ENCODE measurements at places on chromosomes 11 and 22.

GRCh38 chr22:45503050-45503815, 550 bp downstream of the FBLN1 start:
- DNase-seq = no peak

DNA sequence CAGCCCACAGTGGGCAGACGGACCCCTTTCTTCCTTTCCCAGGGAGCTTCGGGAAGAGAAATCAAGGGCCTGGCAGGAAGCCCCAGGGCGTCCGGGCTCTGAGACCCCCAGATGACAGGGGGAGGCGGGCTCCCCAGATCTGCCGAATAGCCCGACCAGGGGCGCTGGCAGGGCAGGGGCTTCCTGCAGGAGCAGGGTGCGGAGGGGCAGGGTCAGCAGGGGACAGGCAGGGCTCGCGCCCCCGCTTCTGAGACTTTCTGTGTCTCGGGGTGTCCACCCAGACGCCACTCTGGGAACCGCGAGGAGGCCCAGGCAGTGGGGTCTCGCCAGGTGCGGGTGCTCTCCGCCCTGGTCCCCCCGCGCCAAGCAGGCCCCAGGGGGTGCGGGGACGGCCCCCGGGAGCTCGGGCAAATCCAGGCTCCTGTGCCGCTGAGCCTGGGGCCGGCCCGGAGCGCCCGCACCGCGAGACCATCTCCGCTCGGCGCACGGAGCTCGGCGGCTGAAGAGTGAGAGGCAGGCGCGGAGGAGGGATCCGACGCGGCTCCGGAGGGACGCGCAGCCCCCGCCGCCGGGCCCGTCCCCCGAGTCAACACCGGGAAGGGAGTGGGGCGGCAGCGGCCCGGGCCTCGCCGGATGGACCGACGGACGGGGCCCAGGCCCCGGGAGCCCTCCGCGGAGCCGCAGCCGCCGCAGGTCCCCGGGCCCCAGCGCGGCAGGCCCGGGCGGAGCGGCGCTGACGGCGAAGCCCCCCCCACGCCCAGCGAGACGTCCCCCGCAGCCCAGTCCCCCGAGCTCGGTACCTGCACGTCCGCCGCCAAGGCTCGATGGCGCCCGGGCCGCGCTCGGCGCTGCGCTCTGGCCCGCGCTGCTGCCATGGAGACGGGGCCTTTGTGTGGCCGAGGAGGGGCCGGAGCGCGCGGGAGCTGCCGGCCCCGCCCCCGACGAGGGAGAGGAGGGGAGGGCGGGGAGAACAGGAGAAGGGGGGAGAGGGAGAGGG, at the start of gene PLXNB2:
TSS of gene PLXNB2 (minus strand) at position 894 of the 997 bp plus-strand sequence. CDS start 17,062 bp downstream, outside the sequence.
- peak; percentile 36 for DNase-seq

GRCh38 chr11:93236741-93237675, 39.2 kb upstream of the SLC36A4 start:
- DNase-seq = peak; percentile 13

DNA sequence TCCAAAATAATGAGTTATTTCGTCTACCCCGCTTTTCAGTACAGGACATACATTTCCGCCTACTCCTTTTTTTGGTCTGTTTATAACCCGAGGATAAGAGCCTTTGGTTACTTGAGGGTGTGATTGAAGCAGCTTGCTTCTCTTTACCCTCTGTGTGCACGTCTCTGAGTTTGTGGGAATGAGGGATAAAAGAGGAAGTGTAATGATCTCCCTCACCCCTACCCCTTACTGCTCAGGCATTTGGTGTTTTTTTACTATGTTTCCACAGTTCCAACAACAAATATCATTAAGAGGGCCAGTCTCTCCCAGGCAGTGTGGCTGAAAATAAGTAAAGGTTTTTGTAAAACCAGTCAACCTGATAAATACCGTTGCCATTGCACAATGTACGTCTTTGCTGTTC, 83.2 kb upstream of the GAL start:
- DNase-seq = no peak

- DNase-seq = no peak
Observed at GRCh38 chr11:116420770-116421528, 351.8 kb downstream of the BUD13 start.

DNA sequence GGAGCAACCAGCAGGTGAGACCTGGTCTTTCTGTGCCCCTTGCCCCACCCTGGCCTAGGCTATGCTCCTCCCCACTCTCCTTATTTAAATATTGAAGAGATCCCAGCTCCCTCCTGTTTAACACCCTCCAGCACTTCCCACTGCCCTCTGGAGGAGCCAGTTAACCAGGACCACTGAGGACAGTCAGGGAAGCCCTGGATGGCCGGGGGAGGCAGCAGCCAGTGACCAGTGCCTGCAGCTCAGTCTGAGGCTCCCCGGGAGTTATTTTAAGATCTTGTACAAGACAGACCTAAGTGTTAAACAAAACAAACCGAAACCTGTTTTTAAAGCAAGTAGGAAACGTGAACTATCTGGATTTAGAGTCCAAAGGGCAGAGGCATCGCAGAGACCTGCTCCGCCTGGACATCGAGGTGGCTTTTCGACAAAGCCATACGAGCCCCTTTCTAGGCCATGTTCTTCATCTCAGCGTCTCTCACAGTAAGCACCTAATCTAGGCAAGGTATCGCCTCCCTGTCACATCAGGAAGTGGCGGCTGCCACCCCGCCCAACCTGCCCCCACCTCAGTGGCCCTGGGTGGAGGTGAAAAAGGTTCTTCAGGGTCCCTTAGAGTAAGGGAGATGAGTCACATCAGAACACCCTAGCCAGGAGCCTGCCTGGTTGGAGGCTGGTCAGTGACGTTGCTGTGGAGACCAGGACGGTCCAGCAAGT, 35.2 kb downstream of the TRMU start:
- DNase-seq = peak; percentile 64

- DNase-seq = no peak
Observed at GRCh38 chr22:45541382-45541979, 38.8 kb downstream of the FBLN1 start.

GRCh38 chr11:112388496-112388895, 127.8 kb upstream of the PLET1 start:
- no peak for DNase-seq
